ENCODE measurements at places on chromosomes 5 and 9. TPM values are rescaled to one million over a fixed set of nuclear protein-coding genes. Genes with fewer than 3 reads are reported as not detected.

GRCh38 chr9:70607926-70608325 is 193.5 kb upstream of the KLF9 start:
- DNase-seq = no peak

The SOHLH1 gene
- not detected for total RNA-seq

- no peak for DNase-seq
Observed at GRCh38 chr9:38720083-38720745, at the start of gene FAM240B. Gene FAM240B (minus strand): TSS chr9:38720133. CDS start chr9:38703999, 16,134 bp downstream.

DNA sequence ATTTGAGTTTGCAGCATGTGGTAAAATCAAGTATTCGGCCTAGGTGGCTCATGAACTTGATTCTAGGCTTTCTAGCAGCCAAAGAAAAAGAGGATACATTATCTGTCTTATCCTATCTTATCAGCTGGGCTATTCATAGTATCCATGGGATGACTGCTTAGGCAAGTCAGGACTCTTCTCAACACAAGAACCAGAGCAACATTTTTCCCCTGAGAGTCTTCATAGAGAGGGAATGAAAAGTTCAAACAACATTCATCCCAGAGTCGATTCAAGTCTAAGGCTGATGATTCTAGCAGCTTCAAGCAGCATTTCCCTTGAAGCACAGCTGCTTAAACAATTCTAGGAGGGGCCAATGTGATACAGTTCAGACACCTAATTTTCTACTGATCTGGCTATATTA is 3.0 kb downstream of the S100Z start:
- DNase-seq = no peak

GRCh38 chr5:36438765-36439561 is 137.3 kb upstream of the RANBP3L start:
- DNase-seq = no peak

GRCh38 chr9:116286297-116286696 is 132.7 kb downstream of the PAPPA start:
- DNase-seq = no peak

The PCDHGA12 gene
- not detected for total RNA-seq

GRCh38 chr9:36345103-36345846 is 54.8 kb downstream of the RNF38 start:
- no peak for DNase-seq

DNA sequence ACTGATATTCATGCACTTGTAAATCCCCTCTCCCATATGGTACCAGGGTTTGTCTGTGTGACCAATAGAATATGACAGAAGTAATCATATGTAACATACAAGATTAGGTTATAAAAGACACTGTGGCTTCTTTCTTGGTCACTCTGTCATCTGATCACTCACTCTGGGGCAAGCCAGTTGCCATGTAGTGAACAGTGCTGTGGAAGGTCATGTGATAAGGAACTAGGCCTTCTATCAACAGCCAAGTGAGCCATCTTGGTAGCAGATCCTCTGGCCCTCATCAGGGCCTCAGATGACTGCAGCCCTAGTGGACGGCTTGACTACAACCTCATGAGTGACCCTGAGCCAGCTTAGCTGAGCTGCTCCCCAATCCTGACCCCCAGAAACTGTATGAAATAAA is 30.0 kb upstream of the MATR3 start:
- DNase-seq = no peak

DNA sequence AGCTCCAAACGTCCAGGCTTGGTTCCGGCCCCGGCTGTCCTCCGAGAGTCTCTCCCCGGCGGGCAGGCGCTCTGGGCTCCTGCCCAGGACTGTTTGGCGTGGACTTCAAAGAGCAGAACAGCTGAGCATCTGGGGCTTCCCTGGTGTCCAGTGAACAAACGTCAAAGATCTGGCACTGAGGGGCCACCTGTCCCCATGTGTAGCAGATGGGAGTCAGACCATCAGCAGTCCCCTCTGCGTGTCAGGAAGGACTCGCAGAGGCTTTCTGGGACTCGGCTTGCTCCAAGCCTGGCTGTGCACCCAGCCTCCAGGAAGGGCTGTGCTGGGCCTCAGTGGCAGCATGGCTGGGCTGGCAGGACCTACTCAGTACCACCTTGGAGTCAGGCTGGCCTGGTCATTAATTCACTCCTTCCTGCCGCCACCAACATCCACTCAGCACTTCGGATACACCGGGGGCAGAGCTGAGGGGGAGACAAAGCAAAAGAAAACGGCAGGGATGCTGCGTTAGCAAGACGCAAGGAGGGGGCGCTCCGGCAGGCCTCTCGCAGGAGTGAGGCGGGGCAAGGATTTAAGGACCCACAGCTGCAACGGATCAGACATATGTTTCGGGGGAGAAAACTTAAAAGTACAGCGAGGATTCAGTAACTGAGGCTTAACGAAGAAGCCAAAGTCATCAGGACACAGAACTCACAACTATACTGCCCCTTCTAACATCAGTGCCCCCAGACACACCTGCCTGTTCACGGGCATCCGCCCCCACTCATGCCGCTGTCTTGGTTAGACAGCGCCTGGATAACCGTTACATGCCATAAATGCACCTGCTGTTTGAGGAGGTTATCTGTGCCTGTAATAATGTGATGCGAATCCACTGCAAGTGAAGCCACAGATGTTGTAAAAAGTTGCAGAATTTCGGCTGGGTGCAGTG is 164.5 kb upstream of the PHYKPL start:
- no peak for DNase-seq

DNA sequence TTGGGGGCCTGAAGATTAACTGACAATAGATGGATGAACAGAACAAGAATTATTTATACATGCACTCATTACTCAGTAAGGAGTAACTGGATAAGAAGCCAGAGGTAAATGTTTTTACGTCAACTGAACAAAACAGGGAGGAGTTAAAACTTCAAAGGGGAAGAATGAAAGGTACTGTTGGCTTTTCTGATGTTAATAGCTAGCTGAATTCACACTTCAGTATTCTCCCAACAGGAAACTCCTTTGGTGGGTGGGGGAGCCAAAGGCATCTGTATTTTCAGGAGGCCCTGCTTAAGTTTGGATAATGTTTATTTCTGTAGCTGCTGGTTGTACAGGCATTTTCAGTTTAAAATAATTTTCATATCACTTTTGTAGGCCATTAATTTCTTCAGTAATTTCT is 23.2 kb upstream of the RFK start:
- no peak for DNase-seq

The AJM1 gene
- 1.8 TPM for total RNA-seq

DNA sequence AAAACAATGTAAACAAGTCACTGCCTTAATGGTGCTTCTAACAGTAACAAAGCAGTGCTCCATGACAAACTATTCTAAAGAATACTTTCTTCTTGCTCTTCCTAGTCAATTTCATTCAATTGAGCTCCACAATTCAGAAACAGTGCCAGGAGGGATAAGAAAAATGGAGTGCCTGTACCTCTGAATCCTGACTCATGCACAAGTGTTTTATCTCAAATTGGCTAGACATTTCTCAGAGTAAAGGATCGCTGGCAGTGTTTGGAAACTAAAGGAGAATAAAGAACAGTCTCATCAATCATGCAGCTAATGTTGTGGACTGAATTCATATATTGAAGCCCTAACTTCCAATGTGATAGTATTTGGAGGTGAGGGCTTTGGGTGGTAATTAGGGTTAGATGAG is 27.6 kb downstream of the SLC25A51 start:
- no peak for DNase-seq

The SVEP1 gene
- 0.07 TPM for total RNA-seq

GRCh38 chr5:14247054-14247386 is 103.9 kb downstream of the TRIO start:
- DNase-seq = no peak

The GABRA1 gene
- not detected for total RNA-seq

DNA sequence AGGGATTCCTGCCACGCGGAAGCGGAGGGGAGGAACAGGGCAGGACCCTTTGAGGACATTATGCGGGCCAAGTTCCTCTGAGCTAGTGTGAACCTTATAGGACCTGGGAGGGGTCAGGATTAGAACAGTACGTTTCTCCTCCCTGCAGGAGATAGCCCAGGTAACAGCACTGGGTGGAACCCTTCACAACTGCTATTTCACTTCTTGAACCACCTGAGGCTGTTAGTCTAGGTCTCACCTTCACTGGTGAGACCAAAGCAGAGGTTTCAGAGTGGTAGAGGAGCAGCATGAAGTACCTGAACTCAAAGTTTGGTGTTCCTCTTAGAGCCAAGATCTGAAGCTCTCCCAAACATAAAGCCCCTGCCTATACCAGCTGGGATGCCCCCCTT is 832 bp downstream of the EIF4EBP3 start:
- no peak for DNase-seq

DNA sequence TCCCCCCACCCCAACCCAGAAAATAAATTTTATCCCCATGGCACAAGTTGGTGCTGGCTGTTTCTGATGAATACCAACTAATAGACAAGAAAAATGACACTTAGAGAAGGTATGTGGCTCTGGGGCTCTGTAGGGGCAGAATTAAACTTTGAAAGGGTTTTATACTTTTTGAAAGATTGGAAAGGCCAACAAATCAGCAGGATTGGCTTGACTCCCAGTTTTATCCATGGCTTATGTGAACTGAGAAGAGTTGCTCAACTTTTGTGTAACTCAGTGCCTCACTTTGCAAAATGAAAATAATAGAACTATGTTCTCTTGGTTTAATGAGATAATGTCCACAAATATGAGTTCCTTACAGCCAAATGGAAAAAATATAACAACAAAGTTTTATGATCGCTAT is 288.9 kb upstream of the KIF2A start:
- no peak for DNase-seq

The TOR4A gene
- 94.5 TPM for total RNA-seq

- DNase-seq = peak; percentile 54
Observed at GRCh38 chr9:79233542-79233941, 338.2 kb upstream of the TLE4 start.

DNA sequence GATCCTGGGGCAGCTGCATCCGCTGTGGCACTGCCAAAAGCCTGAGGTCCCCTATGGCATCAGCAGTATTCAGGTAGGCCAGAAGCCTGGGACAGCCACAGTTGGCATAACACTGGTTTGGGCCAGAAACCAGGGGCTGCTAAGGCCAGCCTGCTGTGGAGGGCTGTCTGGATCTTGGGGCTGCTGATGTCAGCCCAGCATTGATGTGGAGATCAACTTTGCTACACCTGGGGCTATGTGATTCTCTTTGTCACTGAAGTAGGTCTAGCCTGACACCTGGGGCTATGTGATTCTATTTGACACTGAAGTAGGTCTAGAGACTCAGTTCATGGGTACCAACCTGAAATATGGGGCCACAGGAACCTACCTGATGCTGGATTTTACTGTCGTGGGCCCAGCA is 411.5 kb downstream of the RASEF start:
- no peak for DNase-seq

The NR5A1 gene
- not detected for total RNA-seq

The BASP1 gene
- total RNA-seq = 72.9 TPM

DNA sequence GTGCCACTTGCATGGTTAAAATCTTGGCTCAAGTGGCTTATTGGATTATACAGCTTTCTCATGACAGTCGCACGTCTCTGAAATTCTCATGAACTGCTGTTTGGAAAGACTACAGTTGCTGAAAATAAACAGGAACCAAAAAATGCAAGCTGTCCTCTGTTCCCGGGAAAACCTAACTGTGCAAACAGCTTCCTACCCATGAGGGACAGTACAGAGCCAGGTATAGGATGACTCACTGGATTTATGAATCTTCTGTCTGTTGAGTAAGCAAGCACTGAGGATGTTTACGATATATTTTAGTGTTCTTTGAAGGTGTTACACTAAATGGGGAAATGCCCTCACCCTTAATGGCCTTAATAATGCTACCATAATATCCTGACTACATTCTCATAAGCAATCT is 380.3 kb upstream of the TNC start:
- DNase-seq = peak; percentile 20

GRCh38 chr5:32330126-32330971 is 17.6 kb upstream of the MTMR12 start:
- DNase-seq = no peak

- DNase-seq = no peak
Observed at GRCh38 chr5:53730943-53731342, 170.5 kb downstream of the NDUFS4 start.

DNA sequence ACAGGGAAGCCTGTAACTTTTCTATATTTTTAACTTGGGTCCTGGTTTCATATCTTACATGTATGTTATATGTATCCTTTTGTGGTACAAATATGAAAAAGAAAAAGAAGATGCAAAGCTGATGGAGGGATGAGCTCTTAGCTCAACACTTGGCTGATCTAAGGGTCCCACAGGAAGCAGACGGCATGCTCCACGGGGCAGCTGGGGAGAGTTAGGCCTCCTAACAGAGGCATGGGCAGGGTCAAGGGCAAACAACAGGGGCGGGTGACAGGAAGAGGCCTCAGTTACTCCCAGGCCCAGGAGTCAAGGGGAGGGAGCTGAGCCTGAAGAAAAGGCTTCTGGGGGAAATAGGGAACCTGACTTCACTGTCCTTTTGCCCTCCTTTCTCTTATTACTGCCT is 287.2 kb downstream of the ZSWIM6 start:
- DNase-seq = no peak

- no peak for DNase-seq
Observed at GRCh38 chr5:60177596-60177995, 284.1 kb upstream of the PDE4D start.

DNA sequence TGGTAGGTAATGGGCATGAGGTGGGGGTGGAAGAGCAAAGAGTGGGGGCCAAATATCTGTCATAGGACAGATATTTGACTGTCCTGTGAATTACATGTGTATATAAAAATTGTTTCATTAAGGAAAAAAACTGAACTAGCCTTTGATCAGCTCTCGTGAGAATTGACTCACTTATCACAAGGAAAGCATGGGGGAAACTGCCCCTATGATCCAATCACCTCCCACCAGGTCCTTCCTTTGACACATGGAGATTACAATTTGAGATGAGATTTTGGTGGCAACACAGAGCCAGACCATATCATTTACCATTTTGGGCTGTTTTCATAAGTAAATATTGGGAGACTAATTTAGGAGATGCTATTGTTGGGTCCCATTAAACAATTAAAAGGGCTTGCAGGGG is 63.2 kb upstream of the FYB1 start:
- no peak for DNase-seq

GRCh38 chr5:142870532-142871362 is 100.6 kb downstream of the ARHGAP26 start:
- no peak for DNase-seq

GRCh38 chr5:34026089-34026761 is 16.8 kb downstream of the C1QTNF3 start:
- DNase-seq = no peak

The ANKDD1B gene
- not detected for total RNA-seq

DNA sequence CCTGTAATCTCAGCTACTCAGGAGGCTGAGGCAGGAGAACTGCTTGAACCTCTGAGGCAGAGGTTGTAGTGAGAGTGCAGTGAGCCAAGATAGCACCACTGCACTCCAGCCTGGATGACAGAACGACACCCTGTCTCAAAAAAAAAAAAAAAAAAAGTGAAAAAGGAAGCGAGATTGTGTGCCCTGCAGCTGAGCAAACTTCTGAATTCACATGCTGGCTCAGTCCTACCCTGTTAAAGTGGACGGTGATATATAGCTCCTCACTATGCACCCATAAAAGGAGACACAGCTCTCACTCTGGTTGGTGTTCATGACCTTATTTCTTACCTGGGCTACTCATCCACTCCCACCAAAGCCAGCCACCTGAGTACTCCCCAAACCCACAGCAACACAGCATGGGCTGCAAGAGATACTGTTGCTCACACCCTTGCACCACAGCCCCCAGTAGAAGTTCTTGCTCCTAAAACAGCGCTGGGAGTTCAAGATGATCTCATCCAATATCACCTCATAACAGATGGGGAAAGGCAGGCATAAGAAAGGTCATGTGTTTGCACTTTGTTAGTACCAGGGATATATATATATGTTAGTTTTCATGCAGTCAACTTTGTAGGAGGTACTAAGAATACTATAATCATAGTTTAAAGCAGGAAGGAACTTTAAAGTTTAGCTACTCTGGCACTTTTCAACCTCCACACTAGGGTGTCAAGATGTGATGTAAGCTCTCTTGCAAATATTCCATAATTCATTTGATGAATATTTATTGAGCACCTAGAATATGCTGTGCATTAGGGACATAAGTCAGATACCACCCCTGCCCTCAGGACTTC is 4.0 kb downstream of the TTLL11 start:
- DNase-seq = no peak

Data from A172 (cell line).